ENCODE measurements at places on chromosomes 2 and 18. TPM values are rescaled to one million over a fixed set of nuclear protein-coding genes. Genes with fewer than 3 reads are reported as not detected.

The ST3GAL5 gene
- total RNA-seq, result 29.5 TPM

The TPO gene
- not detected for total RNA-seq

The HOXD13 gene
- total RNA-seq, result not detected

The ACP1 gene
- 63.3 TPM for total RNA-seq

The CYP27A1 gene
- 25.6 TPM for total RNA-seq

The HOXD4 gene
- total RNA-seq, result not detected

The CPO gene
- total RNA-seq, result 0.47 TPM

The KLHL29 gene
- 2.5 TPM for total RNA-seq

The C1GALT1C1L gene
- 0.30 TPM for total RNA-seq

The EVA1A gene
- 48.0 TPM for total RNA-seq

The SLC39A6 gene
- 69.2 TPM for total RNA-seq

The SLC19A3 gene
- total RNA-seq, result 2.1 TPM

The LAMA3 gene
- 0.60 TPM for total RNA-seq

The ABCG5 gene
- not detected for total RNA-seq

The CXCR1 gene
- total RNA-seq, result not detected

The MOCOS gene
- total RNA-seq, result 4.7 TPM

The TGFA gene
- total RNA-seq, result 1.7 TPM

The GPR39 gene
- total RNA-seq, result 0.98 TPM

The IL36RN gene
- not detected for total RNA-seq

The ARHGEF4 gene
- 0.90 TPM for total RNA-seq

The UNC80 gene
- total RNA-seq, result under 0.01 TPM

The ABCB11 gene
- total RNA-seq, result not detected

The RAX gene
- not detected for total RNA-seq

The ANKRD30BL gene
- total RNA-seq, result not detected

The LRATD1 gene
- total RNA-seq, result 0.47 TPM

The MFSD6 gene
- 3.2 TPM for total RNA-seq

The RAB27B gene
- 1.3 TPM for total RNA-seq

The SULT1C2 gene
- not detected for total RNA-seq

The REG1B gene
- total RNA-seq, result not detected

The CWC22 gene
- 11.7 TPM for total RNA-seq

The PLEK gene
- not detected for total RNA-seq

The CLEC4F gene
- not detected for total RNA-seq

The UGT1A3 gene
- not detected for total RNA-seq

The EFR3B gene
- 3.0 TPM for total RNA-seq

The CNRIP1 gene
- 14.1 TPM for total RNA-seq

The TCF23 gene
- 0.82 TPM for total RNA-seq

The PLCL1 gene
- total RNA-seq, result 2.5 TPM

The TRAPPC12 gene
- total RNA-seq, result 66.6 TPM

The GPR35 gene
- total RNA-seq, result 0.23 TPM

The CCDC74A gene
- total RNA-seq, result 13.8 TPM

The PFN4 gene
- total RNA-seq, result not detected

The DSG1 gene
- total RNA-seq, result not detected

The ITPRIPL1 gene
- 0.75 TPM for total RNA-seq

Measured in smooth muscle cell of the coronary artery (primary cell).